ENCODE measurements at places on chromosomes 1 and 21.

DNA sequence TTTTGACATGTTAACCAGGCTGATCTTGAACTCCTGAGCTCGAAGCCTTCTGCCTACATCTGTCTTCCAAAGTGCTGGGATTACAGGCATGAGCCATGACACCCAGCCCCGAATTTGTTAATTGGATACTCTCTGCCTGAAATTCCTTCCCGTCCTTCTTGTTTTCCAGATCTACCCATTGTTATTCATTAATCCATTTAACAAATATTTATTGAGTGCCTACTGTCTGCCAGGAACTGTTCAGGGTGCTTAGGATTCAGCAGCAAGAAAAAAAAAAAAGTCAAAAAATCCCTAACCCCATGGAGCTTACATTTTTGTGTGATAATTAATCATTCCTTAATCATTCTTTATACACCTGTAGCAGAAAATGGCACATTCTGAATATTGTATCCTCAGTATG is 206.8 kb upstream of the FOXD3 start:
- DNase-seq: no peak

DNA sequence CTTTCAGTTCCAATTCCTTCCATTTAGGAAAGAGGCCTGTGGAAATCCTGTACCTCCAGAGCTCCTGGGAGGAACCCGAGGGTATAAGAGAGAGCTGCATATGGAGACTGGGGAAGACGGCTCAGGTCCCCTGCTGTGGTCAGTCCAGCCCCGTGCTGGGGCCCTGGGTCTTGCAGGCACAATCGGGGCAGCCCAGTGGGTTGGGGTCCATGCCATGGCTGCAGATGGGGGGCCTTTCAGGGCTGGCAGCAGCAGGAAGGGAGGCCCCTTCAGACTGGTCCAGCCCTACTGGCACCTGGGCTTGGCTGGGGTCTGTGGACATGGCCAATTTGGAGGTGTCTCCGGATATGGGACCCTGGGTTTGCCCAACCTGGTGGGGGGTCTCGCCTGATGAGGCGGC is 18.2 kb downstream of the HTR6 start:
- no peak for DNase-seq

- DNase-seq: no peak
Measured at GRCh38 chr1:168920456-168921094, 185.9 kb upstream of the ATP1B1 start.

- DNase-seq: no peak
Measured at GRCh38 chr1:166902279-166902678, 26.2 kb upstream of the TADA1 start.

DNA sequence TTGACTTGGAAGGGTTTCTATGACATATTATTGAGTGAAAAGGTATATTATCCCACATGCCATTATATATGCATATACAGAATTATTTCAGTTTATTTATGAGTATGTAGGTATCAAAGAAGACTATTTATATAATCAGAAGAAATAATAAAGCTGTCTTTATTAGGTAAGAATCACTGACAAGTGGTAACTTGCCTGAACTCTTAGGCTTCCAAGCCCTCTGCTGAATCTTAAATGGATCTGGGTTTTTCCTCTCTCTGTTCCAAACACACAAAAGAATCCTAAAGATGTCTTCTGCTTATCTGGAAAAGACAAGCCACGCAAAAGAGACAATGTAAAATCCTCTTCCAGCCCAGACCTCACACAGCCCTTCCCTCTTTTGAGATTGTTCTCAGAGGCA is 14.9 kb upstream of the SEC16B start:
- no peak for DNase-seq

All from stimulated activated naive CD4-positive, alpha-beta T cell treated with Interleukin-2 at 50 U/mL for 16 hours (primary cell).